ENCODE measurements at places on chromosomes 12 and 14.
A peak's percentile ranks its signal among the peaks of the same experiment; 100 is the strongest.

- peak; percentile 67 for DNase-seq
These were observed 1.8 kb downstream of the SLC38A1 start for GRCh38 chr12:46266869-46267574.

DNA sequence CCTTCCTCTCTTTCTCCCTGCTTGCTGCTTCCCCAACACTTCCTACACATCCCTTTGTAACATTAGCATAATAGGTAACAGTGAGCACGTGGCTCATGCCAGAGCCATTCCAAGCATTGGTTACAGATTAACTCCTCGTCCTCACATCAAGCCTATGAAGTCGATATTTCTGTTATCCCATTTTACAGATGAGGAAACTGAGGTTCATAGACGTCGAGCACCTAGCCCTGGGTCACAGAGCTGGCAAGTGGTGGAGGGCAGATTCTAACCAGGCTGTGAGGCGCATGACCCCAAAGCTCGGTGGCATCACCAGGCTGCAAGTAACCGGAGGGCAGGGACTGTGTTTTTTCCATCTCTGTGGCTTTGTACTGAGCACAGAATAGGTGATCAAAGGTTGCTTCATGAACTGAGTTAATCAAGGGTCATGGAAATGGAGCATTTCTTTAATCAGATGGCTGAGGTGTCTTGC, 5.7 kb upstream of the SERPINA1 start:
- no peak for DNase-seq

- no peak for DNase-seq
These were observed 150.1 kb downstream of the SLC38A4 start for GRCh38 chr12:46675736-46676135.

DNA sequence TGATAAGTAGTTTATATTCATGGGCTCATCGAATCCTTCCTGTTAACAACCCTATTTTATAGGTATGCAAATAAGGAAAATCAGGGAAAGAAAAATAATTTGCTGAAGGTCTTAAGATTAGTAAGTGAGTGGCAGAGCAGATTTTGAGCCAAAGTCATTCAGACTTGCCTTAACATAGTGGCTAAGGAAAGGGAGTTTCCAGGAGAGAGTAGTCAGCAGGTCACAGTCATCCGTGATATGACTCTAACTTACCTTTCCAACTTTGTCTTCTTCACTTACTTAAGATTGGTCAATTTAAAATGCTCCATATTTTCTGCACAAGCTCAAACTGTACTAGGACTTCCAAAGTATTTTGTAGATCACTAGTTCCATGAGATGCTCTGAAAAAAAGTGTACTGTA, 46.6 kb downstream of the AKAP6 start:
- DNase-seq, result no peak

GRCh38 chr12:30866256-30866655, 60.3 kb upstream of the TSPAN11 start:
- DNase-seq, result no peak

GRCh38 chr12:87305481-87305880, 723.7 kb downstream of the C12orf50 start:
- peak; percentile 1 for DNase-seq

- peak; percentile 45 for DNase-seq
These were observed 318.9 kb downstream of the SNAPC1 start for GRCh38 chr14:62081012-62081612.

DNA sequence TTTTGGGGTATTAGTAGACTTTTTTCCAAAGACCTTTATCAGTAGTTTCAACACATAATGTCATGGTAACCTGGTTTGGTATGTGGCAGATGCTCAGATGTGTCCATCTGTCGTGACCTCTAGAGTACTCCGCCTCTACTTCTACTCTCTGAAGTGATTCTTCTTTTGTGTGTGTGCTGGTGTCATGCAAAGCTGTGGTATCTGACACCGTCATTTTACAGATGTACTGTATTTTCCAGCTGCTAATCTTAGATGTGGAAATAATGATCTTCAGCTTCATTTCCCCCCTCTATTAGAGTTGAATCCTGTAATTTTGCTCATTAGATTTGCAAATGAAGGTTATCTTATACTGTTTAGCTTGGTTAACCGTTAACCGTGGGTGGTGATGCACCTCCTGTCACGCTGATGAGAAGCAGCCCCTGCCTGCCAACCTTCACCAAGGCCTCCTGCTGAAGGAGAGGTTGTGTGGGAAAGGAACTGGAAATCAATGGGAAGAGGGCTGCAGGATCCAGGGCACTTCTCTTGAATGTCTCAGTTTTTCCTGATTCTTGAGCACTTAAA, 222.4 kb upstream of the AMIGO2 start:
- DNase-seq, result peak; percentile 79

DNA sequence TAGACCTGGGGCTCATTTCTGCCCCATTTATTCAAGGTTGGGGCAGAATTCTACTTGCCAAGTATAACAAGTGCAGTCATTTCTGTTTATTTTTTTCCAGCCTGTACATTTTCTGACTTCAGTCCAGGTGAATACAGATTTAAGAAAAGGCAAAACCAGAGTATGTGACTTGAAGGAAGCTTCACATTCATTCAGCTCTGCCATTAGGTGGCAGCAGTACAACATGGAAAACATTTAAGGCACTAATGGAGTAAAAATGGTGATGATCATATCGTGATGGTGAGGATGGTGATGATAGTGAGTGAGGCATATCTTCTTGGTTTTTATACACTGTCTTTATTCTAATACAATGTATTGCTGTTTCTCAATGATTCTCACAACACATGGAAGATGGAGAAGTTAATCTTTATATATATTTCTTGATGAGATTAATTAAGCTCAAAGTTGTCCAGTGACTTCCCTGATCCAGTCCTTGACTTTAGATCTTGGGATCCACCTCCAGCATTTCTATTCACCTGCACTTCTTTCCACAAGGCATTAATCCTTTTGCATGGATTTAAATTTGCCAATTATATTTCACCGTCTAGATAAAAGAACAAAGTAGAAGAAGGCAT, 176.7 kb upstream of the SEL1L start:
- DNase-seq, result no peak

DNA sequence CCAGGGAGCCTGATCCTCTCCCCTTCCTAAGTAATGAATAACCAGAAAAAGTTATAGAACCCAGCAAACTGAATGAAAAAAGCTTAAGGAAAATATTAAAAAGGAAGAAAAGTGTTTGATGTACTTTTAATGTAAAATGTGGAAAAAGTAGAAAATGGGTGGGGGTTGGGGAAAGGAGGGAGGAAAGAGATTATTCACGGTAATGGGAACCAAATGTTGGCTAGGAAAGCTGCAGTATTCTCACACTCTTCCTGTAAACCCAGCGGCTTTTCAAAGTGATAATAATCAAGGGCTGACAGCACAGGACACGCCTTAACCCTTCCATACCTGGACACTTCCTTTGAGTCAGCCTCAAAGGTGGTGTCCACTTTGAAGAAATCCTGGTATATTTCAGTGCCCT, 139.2 kb downstream of the TGFB3 start:
- DNase-seq, result no peak

GRCh38 chr12:106108185-106108835, 30.4 kb downstream of the NUAK1 start:
- no peak for DNase-seq

- DNase-seq, result no peak
These were observed 47.1 kb upstream of the ATXN7L3B start for GRCh38 chr12:74490390-74491064.

GRCh38 chr14:40394634-40395340, 962.6 kb upstream of the FBXO33 start:
- no peak for DNase-seq

Measured in germinal center (tissue), 1 donor.